ENCODE measurements at places on chromosomes 12 and 14.

DNA sequence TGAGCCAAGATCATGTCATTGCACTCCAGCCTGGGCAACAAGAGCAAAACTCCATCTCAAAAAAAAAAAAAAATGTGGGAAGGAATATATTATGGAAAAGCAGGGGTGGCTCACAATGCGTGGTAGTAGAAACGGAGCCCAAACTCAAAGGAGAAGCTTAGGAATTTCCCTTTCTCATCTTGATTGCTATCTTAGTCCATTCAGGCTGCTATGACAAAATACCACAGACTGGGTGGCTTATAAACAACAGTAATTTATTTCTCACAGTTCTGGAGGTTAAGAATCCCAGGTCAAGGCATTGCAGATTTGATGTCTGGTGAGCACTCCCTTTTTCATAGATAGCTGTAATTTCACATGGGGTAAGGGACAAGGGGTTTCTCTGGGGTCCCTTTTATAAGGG, 153.8 kb upstream of the KRR1 start:
- DNase-seq: no peak

- no peak for DNase-seq
Measured at GRCh38 chr12:57094208-57095160, 5.6 kb downstream of the NAB2 start.

DNA sequence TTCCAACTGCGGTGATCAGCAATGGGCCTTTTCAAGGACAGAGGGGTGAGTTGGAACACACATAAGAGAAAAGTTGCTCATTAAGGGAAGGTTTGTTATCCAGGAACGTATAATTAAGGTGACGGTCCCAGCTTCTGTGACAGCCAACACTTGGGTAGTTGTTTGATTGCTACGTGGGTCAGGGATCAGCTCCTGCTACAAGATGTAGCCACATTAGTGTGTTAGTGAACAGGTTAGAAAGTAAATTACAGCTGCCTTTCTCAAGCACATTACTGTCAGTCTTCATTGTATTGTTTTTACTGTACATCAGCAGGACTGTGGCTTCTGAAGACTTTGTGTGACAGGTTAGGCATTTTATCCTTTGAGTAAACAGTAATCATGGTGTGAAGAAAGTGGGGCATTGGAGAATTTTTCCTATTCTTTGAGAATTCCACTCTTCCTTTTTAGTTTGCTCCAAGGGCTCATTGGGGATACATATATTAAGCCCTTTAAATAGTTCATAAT, 230.5 kb downstream of the EGLN3 start:
- DNase-seq: no peak

- no peak for DNase-seq
Measured at GRCh38 chr14:103395244-103395643, 10.0 kb downstream of the MARK3 start.

GRCh38 chr14:104116756-104117340, 21.5 kb upstream of the KIF26A start:
- DNase-seq: no peak

DNA sequence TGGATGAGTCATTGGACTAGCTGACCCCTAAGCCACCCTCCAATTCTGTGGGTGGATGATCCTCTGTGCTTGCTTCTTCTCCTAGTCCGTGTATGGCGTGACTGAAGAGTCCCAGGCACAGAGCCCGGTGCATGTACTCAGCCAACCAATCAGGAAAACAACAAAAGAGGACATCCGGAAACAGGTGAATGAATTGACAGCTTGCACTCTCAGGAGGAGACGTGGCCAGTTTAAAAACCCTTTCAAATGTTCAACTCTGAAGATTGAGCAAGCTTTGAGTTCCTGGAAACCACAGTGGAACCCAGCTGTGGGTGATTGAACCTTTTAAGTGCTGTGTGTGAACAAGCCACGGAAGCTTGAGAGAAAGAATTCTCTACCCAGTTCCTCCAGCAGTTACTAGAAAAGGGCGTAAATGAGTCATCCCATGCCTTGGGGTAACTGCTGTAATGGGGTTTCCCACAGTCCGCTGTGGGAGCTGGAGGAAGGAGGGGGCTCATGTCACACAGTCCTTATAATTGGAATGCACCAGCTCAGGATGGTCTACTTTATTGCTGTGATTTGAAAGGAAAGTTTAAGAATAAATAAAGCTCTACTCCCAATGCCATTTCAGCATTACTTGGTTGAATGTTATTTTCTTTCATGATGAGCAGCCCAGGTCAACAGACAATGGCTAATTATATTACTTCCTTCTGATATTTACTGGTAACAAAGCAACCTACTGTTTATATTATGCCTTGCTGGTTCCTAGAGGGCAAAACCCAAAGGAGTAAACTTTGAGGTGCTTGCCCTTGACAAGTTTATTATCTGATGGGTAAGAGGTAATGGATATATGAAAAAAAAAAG, 417.0 kb downstream of the DPF3 start:
- peak; percentile 88 for DNase-seq

DNA sequence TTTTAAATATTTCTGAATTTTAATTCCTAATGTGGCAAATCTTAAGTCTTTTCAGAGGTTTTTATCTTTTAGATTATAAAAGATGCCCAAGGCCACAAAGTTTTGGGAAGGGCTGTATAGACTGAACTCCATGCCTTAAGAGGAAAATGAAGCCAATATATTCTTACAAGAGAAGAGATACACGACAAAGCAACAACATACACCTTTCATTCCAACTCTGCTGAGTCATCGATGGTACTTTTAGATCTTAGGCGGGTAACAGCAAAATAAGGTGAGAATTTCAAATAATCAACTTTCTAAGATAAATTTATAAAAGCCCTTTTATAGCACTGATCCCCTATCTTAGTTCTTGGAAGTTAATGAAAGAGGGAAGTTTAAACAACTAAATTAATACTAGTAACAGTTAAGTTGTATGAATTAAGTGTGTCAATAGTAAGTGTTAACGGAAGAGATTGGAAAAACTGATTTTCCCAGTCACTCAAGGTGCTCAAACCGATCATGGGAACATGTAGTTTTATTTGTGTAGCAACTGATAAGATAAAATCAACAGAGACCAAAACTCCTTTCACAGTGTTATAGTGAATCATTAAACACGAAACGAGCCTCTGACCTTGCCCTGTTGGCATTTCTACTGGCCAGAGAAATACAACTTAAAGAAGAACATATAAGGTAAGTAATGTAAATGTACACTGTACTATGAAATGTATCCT, 18.8 kb upstream of the PIK3C2G start:
- no peak for DNase-seq

- no peak for DNase-seq
Measured at GRCh38 chr14:105096206-105096875, 31.1 kb upstream of the GPR132 start.

- DNase-seq: peak; percentile 67
Measured at GRCh38 chr14:90495357-90496276, 98.8 kb downstream of the CALM1 start.

- no peak for DNase-seq
Measured at GRCh38 chr14:93733231-93733630, 55.1 kb downstream of the PRIMA1 start.

DNA sequence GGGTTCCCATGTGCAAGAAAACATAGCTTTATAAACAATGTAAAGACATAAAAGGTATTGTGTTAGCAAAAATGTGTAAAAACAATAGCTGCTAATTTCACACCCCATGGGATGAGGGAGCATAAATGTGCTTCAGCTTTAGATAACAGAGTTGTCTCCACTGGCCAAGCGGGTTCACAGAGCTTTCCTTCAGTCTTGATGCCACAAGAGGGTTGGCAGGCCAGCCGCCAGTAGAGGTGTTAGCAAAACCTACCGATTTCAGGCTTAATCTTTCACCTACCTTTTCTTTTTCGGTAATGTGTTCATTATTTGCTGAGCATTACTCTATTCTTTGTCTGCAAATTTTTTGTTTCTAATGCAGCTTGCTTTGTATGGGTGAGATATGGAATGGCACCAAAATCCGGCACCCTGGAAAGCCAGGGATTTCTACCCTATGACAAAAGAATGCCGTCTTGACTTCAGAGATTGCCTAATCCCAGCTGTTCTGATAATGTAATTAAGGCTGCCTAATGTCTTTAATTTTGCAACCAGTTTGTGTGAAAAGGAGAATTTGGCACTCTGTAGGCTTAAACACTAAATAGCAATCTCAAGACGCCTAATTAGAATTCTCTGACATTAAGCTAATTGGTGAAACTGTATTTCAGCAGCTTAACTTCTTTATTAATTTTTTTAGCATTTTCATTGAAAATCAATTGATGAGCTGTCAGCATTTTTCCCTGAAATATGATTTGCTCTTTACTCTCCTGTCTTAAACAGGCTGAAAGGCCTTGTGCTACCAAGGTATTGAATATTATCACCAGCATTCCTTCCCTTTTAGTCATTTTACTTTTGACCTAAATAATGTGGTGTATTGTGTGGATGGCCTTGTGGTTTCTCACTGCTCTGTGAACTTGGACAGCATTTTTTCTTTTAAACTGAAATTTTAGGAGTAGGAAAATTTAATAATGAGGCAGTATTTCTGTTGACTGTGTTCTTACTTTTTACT, 60.7 kb downstream of the POLR3B start:
- DNase-seq: no peak

- peak; percentile 54 for DNase-seq
Measured at GRCh38 chr12:56766535-56766934, 3.4 kb downstream of the HSD17B6 start.

- DNase-seq: no peak
Measured at GRCh38 chr14:47103771-47104170, 452.2 kb upstream of the RPL10L start.

- DNase-seq: no peak
Measured at GRCh38 chr12:71045781-71046180, 112.0 kb downstream of the TSPAN8 start.

DNA sequence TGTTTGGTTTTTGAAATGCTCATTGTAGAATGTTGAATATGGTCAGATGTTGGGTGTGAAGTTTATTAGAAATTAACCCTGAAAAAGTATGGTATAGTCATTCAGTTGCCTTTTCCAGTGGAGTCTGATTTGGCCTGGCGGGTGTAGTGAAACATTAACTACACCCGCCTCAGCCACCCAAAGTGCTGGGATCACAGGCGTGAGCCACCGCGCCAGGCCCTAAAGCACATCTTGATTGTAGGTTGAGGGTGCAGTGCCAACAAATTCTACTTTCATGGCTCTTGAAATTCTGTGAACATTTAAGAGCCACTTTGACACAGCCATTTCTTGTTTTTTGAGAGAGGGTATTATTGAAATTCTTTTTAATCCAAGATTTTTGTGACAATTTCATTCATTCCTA, 624.9 kb downstream of the DIO2 start:
- no peak for DNase-seq

DNA sequence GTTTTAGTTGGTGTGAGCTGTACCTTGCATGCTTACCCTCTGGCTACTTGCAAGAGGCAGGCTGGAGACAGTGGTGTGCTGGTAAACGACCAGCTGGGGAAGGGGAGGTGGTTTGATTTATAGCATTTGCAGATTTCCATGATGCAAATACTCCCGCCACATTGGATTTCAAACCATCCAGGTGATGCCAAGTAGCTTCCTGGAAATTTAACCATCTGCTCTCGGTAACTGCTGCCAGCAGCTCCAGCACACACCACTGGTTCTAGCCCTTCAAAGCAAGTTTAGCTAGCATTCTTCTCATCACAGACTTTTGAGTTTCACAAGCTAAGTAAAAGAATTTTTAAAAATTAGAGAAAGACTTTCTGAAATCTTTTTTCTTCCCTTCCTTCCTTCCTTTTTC, 104.5 kb upstream of the AMIGO2 start:
- no peak for DNase-seq

GRCh38 chr14:37587131-37587803, 7.8 kb downstream of the FOXA1 start:
- no peak for DNase-seq

DNA sequence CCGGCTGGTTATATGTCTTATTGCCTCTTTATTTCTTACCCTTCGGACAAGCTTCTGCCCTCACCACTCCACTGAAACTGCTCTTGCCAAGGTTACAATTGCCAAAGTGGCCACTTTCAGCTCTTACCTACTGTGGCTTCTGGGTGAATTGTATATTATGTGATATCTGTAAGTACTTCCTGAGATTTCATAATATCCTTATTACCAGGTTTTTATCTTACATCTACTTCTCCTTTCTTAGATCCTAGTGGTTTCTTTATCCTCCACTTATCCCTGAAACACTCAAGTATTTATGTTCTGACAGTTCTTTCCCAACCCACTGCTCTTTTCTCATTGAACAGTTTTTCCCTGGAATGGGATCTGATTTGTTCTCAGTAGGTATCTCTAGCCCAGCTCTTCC, 10.5 kb downstream of the CELA1 start:
- peak; percentile 66 for DNase-seq

DNA sequence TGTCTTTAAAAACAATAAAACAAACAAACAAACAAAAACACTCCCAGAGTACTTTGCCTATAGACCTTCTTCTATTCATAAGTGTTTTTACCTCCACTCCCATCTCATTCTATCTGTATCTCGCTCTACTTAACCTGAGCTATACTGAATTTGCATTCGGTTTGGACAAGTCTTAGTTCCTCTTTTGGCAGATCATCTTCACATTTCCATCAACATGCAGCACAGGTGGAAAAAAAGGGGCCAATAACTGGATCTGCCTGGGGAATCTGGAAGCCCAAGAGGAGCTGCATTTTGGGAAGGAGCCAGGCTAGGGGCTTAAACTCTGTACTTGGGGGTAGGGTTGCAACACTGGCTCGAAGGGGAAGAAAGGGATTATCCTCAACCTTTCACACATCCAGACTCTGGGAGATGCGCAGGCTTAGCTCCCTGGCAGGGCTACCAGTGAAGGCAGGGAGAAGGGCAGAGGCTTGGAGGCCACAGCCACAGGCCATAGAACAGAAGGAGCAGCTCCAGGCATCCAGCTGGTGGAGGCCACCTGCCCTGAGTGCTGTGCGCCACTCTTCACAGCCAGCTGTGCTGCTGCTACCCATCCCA, 4.1 kb downstream of the NINJ2 start:
- no peak for DNase-seq

DNA sequence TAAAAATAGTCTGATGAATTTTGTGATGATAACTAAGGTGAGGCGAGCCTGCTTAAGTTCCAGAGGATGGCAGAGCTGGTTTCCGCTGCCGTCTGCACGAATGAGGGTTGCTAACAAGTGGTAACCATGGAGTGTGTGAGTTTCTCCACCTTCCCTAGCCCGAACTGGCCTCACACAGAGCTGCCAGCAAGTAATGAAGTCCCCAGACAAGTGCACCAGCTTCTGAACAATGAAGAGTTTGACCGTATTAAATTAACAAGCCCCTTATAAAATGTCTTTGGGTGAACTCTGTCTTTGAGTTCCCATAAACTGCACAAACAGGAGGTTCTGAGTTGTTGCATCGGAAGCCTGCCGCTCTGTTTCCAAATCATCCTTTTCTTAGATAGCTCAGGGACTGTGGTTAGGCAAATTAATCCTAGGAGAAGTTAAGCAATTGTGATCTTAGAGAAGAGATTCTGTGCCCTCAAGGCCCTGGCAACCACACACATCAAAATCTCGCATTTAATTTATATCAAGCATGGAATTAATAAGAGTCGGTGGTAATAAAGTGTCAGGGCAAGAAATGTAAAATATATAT, 274.1 kb upstream of the DAAM1 start:
- no peak for DNase-seq

Data from KBM-7 (cell line).